ENCODE measurements at places on chromosomes 3 and 15.

- DNase-seq, result no peak
Observed at GRCh38 chr3:116930786-116931185, 221.2 kb downstream of the TUSC7 start.

GRCh38 chr15:43134157-43134635 is 810 bp downstream of the TMEM62 start:
- no peak for DNase-seq

DNA sequence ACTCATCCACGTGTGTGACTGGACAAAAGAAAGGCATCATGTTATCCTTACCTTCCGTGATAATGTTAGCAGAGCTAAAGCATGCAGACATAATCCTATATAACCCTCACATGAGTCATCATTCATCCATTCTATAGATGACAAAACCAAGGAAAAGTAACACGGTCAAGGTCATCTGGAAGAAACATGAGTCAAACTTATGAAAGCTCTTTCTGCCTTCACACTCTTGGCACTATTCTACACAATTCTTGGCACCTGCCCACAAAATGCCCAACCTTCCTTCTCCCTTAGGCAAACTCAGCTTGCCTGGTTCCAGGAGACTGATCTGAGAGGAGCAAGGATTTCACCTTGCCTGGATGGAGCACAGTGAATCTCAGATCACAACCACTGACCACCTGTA is 66.9 kb downstream of the PRICKLE2 start:
- no peak for DNase-seq

DNA sequence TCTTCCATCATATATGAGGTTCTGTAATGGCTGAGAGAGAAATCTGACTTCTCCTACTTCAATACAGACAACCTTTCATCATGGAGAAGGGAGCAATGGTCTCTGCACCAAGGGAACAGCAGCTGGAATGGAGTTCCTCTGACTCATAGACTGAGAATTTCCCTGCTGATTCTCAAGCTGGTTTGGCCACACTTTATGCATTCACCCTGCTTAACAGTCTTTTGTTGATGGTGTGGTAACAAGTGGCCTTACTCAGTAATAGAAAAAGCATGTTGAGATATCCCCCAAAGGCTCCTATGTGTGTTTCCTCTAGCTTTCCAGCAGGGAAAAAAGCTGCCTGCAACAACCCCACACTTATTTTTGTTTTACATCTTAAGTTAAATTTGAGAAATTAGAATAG is 138.1 kb downstream of the GREM1 start:
- peak; percentile 84 for DNase-seq

GRCh38 chr3:195107593-195107992 is 163.4 kb downstream of the XXYLT1 start:
- no peak for DNase-seq

- no peak for DNase-seq
Observed at GRCh38 chr3:28089527-28089897, 151.9 kb upstream of the CMC1 start.

DNA sequence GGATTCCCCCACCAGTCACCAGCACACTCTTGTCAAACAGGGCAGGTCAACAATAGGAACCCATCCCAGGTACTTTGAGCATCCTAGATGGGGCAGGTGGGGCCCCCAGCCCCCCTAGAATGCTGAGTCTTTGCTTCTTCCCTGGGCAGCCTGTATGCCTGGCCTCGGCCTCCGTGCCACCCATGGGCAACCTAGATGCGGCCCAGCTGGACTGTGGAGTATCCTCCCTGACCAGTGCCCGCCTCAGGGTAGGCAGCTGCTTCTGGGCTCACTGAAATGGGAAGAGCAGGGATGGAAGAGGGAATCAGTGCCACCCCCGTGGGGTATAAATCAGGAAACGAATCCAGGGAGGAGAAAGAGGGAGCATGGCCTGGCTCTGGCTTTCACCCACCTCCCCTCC is 10.9 kb downstream of the DNAH1 start:
- DNase-seq, result no peak

GRCh38 chr3:78893161-78893560 is 874.6 kb downstream of the ROBO1 start:
- peak; percentile 77 for DNase-seq

DNA sequence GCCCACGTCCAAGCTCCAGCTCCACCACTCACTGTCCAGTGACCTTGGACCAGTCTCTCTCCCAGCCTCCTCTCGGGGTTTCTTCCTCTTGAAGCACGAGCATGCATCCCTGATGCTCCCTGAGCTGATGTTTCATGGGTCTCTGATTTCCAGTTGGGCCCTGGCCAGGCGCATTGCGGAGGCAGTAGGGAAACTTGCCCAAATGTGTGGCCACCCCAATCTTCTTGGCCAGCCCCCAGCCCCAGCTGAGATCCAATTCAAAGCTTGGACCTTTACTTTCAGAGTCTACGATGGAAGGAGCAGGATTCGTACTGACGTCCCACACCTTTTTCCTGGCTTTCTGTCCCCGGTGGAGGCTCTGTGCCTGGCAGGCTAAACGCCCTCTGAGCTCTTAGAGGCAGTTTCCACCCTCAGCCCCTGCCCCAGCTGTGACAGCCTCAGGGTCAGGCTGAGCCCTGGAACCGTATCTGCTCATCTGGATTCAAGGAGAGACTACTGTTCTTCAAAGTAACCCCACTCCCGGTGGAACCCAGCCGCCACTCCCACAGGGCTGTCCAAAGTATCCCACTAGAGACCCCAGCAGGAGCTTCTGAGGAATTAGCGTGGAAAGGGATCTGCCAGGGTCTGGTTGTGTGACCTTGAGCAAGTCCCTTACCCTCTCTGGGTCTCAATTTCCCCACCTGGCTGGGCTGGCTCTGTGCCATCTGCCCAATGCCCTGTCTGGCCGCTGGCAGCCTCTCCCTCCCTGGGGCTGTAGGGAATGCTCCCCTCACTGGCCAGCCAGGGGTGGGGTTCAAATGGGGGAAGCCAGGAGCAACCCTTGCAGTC is 37.4 kb downstream of the CPN2 start:
- DNase-seq, result no peak

DNA sequence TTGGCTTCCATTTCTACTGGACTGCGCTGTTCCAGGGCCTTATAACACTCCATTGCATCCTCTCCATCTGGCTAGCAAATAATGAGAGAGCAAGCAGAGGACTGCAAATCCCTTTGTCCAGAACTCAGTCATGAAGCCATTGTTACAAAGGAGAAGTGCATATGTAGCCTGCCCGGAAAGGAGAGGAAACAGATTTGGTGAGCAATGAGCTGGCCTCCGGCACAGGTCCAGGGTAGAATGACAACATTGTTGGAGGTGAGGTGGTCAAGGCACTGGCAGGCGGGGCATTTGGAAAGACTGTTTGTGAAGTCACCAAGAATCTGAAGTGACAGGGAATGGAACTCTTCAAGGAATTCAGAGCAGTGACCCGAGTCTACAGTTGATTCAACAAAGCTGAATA is 25.0 kb upstream of the ATP1B3 start:
- peak; percentile 61 for DNase-seq

GRCh38 chr3:71634671-71635070 is 51.1 kb upstream of the FOXP1 start:
- DNase-seq, result no peak

DNA sequence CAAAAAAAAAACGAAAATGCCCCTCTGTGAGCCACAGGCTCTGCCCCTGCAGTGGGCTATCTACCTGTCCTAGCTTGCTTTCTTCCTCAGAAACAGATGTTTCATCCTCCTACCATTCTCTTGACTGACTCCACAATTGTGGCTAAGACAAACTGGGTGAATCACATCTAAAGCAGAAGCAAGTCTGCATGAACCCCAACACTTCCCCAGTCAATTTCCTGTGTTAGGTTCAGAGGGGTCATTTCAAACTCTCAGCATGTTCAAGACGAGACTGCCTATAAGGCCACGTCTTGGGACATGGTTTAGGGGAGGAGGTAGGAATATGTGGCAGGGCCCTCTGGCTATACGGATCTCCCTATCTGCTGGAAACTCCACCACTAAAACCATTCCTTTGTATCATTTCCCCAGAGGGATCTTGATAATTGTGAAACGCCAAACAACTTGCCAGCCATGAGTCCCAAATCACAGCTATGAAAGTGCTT is 28.6 kb upstream of the ANKDD1A start:
- peak; percentile 36 for DNase-seq

DNA sequence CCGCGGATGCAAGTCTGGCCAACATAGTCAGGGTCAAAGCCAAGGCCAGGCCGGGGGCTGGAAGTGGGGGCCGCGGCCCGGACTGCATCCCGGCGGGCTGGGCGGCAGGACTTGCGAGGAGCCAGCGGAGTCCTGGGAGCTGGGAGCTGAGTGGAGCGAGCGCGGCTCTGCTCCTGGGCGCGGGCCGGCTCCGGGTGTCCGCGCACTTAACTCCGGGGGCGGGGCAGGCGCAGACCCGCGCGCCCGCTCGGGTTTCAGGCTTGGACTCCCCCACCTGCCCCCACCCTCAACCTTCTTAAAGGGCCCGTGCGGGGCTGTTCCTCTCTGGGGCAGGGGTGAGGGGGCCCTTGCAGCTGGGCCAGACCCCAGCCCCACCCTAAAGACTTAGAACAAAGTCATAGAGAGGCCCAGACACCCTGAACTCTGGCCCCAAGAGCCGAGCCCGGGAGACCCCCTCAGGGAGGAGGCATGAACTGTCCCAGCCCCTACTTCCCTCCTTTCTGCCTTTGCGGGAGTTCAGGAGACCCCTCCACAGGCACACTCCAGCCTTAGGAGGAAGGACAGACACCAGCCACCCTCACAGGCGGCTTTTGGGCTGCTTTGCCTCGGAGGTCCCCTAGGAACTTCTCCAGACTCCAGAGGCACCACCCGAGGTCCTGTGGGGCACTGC is at the start of gene CSPG4:
Gene CSPG4, minus strand, starts transcription at position 181 of the 670 bp plus-strand sequence. Its CDS starts 93 bp downstream, at position 88.
- DNase-seq, result no peak

DNA sequence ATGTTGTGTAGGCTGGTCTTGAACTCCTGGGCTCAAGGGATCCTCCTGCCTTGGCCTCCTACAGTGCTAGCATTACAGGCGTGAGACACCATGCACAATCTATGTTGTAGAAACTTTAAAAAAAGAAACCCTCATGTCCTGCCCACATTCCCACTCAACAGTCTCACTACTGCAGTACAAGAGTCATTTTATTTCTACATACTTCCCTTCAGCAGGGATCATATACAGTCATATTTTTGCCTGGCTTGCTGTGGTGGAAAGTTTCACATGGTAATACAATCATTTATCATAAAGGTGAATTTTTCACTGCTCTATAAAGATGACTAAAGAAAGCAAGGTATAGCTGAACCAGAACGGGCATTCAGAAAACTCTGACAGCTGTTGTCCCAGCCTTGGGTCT is 53.8 kb upstream of the PIK3CB start:
- DNase-seq, result no peak

DNA sequence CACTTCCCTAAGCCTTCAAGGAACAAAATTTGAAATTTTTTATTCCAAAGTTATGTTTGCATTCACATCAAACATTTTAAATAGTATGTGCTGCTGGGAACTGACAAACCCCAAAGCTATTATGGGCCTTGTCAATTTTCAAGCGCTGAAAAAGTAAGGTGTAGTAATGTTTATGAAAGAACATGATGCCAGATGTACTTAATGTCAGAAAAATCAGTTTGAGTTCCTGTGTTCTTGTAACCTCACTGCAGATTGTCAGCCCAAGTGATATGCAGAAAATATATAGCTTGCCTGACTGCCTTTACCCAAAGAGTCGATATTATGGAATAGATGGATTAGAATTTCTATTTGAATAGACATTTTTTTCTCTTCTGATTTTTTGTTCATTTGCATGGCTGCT is 20.8 kb upstream of the DIPK2A start:
- DNase-seq, result no peak

DNA sequence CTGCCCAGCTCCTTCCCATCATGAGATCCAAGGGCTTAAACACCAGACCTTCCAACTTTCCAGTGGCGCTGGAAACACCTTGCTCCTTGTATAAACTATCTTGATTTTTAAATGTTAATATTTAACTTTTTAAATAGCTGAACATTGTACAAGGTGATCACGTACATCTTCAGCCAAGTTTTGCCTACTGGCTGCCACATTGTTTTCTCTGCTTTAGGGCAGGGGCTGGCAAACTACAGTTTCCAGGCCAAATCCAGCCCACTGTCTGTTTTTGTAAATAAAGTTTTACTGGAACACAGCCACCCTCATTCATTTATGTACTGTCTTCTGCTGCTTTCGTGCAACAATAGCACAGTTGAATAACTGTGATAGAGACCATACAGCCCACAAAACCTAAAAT is 27.6 kb upstream of the FOXP1 start:
- no peak for DNase-seq

DNA sequence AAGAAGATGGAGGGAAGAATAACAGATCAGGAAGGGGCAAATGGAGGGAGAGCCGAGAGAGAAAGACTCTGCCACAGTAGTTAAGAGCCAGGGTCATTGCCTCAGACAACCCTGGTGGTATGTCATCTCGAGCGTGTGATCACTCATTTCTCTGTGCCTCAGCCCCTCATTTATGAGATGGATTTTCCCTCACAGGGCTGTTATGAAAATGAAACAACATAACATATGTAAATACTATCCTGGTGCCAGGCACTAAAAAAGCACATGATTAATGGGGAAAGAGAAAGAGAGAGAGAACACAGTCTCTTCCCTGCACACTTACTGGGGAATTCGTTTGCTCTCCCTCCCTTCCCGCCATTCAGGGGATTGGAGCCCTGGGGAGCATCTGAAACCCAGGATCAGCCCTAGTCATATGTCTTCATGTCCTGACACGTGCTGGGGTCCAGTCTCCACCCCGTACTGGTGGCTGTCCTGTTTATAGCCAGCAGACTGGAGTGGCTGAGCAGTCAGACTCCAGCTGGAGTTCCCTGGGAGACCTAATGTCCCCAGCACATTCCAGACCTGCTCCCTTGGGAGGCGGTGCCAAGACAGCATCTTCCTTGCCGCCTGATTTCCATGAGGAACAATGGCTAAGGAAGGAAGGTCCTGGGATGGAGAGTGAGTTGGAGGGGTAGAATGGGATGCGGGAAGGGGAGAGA is 14.7 kb upstream of the AMOTL2 start:
- DNase-seq, result no peak

GRCh38 chr15:95596496-95596895 is 734.0 kb upstream of the NR2F2 start:
- no peak for DNase-seq

DNA sequence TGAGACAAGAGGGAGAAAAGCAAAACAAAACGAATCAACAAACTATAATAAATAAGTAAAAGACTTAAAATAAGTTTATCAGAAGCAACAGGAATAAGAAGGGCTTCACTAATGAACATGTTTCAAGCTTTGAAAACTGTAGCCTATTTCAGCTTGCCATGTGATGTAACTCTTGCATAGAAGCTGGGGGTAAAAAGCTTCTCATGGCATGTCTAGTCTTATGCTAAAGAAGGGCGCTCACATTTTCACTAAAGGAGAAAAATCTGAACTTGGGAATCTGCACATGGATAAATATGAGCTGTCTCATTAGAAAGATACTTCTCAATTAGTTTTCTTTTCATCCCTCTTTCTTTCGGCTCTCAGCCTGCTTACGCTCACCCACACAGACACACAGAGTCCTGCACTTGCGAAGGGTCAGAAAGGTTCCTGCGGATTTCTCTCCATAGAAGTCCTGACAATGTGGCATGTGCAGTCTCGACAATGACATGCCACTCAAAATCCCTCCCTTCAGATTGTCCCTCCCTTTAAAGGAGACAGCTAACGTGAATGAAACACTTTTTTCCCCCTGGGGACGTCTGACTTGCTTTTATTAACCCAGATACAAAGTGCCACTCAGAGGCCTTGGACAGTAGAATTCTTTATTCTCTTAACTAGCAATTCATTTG is 568.9 kb upstream of the NR2F2 start:
- DNase-seq, result no peak

GRCh38 chr3:93989241-93989640 is 9.3 kb downstream of the ARL13B start:
- no peak for DNase-seq

- no peak for DNase-seq
Observed at GRCh38 chr3:167887096-167887495, 151.6 kb downstream of the SERPINI1 start.

- DNase-seq, result no peak
Observed at GRCh38 chr3:242602-243355, 46.2 kb downstream of the CHL1 start.
